ENCODE measurements at places on chromosomes 13 and 19. TPM values are rescaled to one million over a fixed set of nuclear protein-coding genes. Genes with fewer than 3 reads are reported as not detected.

The MUC16 gene
- not detected for total RNA-seq

The RNF225 gene
- total RNA-seq = 0.27 TPM

The RNU6-9 gene
- not detected for total RNA-seq

The ERFL gene
- total RNA-seq = 1.8 TPM

The CCDC194 gene
- total RNA-seq = 4.0 TPM

The CPB2 gene
- not detected for total RNA-seq

The GIPC3 gene
- total RNA-seq = 0.48 TPM

The RFPL4A gene
- not detected for total RNA-seq

The UBE2L5 gene
- total RNA-seq = not detected

The TTYH1 gene
- total RNA-seq = 0.80 TPM

The REEP6 gene
- 1.7 TPM for total RNA-seq

The FFAR3 gene
- 0.16 TPM for total RNA-seq

The MTIF3 gene
- 41.1 TPM for total RNA-seq

The LGALS14 gene
- total RNA-seq = not detected

The CTXN1 gene
- not detected for total RNA-seq

The ANGPTL8 gene
- total RNA-seq = not detected

The CD70 gene
- total RNA-seq = 30.1 TPM

The PLK5 gene
- not detected for total RNA-seq

The CATSPERD gene
- not detected for total RNA-seq

The IL12RB1 gene
- 93.4 TPM for total RNA-seq

The ZNF57 gene
- 2.7 TPM for total RNA-seq

The EFNA2 gene
- total RNA-seq = not detected

The PRODH2 gene
- total RNA-seq = not detected

The ZNF443 gene
- total RNA-seq = 5.0 TPM

The OSCAR gene
- not detected for total RNA-seq

The ZNF582 gene
- 1.7 TPM for total RNA-seq

The URAD gene
- total RNA-seq = not detected

The IGSF23 gene
- total RNA-seq = not detected

The CLDND2 gene
- 5.1 TPM for total RNA-seq

The ZNF726 gene
- total RNA-seq = 11.0 TPM

The APLP1 gene
- total RNA-seq = 2.0 TPM

The SMAD9 gene
- total RNA-seq = not detected

The UGGT2 gene
- 0.68 TPM for total RNA-seq

The OR7A5 gene
- total RNA-seq = not detected

The CYP4F22 gene
- total RNA-seq = 0.34 TPM

The MRPL54 gene
- total RNA-seq = 100 TPM

The ZGLP1 gene
- total RNA-seq = 2.4 TPM

The CYP2F1 gene
- not detected for total RNA-seq

The TEAD2 gene
- not detected for total RNA-seq

The CFAP97D2 gene
- total RNA-seq = 0.18 TPM

The C19orf81 gene
- not detected for total RNA-seq

The LILRA2 gene
- not detected for total RNA-seq

The CYP2A6 gene
- not detected for total RNA-seq

The FAM83E gene
- total RNA-seq = 3.8 TPM

The MOB3A gene
- total RNA-seq = 239 TPM

The SULT2A1 gene
- total RNA-seq = not detected

The IZUMO2 gene
- total RNA-seq = not detected

The CEACAM16 gene
- total RNA-seq = not detected

The ADGRE3 gene
- not detected for total RNA-seq

The OBI1 gene
- total RNA-seq = 18.7 TPM

The CASP14 gene
- total RNA-seq = not detected

The ACER1 gene
- total RNA-seq = 0.18 TPM

The CPAMD8 gene
- 1.3 TPM for total RNA-seq

The ZNF573 gene
- 4.8 TPM for total RNA-seq

Measured in T-helper 2 cell treated with Interferon-gamma antibody and Interleukin-4, amounts not matched to agents 100 ng/mL and 5 ng/mL, for 36 hours (primary cell).